AG04449 (cell line): ENCODE measurements at places on chromosomes 1 and 21.

DNA sequence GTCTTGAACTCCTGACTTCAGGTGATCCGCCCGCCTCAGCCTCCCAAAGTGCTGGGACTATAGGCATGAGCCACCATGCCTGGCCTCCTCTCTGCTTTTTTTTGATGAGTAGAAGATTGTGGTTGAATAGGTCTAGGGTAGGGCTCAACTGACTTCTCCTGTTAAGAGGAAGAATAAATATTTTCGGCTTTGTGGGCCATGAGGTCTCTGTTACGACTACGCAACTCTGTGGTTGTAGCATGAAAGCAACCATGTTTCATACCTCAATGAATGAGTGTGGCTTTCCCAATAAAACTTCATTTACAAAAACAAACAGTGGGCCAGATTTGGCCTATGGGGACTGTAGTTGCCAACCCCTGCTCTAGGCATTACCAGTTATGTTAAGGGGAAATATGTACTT is 67.8 kb downstream of the NID1 start:
- no peak for DNase-seq

DNA sequence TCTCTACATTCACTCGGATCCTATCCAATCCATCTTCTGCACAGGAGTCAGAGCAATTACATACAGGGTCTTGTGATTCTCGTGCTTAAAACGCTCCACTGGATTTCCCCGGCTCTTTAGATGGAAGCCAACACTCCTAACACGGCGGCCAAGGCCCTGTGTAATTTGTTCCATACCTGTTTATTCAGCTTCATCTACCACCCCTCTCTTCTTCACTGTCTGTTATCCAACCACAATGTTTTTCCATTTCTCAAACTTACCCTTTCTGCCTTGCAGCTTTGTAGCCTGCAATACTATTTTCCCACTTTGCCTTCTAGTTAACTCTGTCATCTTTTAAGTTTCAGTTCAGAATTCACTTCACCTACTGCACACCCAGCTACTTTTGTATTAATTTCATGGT is 249.6 kb upstream of the USP25 start:
- DNase-seq, result no peak

DNA sequence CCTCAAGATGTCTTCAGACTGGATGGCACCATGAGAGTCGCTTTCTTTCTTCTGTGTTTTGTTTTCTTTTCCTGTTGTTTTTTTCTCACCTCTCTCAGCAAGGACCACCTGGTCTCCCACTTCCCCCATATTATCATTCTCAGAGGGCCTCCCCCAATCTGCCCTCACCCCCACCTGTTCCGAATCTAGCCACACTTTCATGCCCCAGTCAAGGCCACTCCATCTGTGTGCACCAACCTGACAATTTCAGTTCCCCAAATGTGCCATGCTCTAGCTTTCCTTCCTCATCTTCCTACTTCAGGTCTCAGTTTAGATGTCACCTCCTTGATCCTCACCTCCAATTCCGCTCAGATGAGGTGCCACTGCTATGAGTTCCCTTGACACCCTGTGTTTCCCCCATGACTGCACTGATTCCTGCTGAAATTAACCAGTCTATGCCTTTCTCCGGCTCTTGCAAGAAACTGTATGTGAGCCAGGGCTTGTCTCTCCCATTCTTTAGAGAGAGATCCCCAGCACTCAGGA is 146.2 kb downstream of the PLPP3 start:
- no peak for DNase-seq

- DNase-seq, result no peak
These were observed 13.5 kb downstream of the RUNX1 start for GRCh38 chr21:35035581-35035980.

DNA sequence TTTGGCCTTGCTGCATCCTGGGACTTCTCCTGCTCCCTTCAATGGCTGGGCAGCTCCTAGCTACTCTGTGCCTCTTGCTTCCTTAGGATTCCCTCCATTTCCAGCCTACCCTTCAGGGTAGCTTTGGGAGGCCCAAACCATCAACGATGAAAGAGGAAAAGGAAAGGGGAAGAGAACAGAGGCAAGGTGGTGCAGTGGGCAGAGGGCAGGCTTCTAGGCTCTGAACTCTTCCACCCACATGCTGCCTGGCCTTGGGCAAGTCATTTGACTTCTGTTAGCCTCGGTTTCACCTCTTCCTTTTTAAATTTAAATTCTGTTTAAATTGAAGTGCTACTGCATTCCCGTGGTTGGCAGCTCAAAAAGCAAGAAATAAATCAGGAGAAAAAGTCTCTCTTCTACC is 5.7 kb upstream of the PPM1J start:
- no peak for DNase-seq

- DNase-seq, result no peak
These were observed 997.3 kb downstream of the AMY1C start for GRCh38 chr1:104746994-104747393.

DNA sequence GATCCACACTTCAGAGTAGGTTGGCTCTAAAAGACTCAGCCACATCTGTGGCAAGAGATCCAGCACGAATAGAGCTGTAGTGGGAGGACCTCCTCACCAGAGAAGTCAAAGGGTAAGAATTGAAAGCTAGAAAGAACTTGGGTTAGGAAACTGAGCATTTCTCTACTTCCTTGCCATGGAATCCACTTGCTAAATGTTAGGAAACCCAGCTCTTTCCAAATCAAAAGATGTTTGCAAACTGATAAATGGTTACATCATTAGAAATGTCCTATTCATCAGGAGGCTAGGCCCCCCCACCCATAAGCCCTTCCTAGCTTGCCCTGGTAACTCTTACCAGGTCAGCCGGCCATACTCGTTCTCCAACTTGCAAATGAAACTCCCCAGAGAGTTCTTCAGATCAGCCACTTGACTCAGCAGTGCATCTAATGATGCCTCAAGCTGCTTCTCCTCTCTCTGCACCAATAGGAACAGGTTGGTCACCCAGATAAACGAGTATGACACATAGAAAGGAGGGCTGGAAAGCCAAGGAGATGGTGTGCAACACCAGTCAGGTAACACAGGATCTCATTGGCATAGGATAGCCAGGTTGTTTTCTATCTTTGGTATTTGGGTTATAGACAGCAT is 1.5 kb downstream of the MED8 start:
- DNase-seq, result no peak

DNA sequence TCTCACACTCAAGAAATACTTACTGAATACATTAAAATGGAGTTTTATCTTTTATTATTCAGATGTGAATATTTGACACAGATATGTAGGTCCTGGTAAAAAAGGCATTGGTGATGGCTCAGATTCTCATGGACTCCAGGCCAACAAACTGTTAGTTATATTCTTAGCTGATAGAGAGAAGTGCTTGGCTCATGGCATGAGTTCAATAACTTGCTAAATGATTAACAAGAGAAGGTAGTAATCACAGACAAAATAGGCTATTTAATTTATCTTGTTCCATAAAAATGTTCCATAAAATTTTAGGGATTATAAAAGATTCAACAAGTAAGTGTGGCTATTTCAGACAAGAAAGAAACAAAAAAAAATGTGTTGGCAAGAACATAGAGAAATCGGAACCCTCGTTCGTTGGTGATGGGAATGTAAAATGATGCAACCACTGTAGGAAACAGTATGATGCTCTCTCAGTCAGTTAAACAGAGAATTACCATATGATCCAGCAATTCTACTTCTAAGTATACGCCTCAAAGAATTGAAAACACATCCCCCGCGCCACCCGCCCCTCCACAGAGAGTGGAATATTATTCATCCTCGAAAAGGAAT is 737.8 kb upstream of the ADAMTS5 start:
- DNase-seq, result no peak

- no peak for DNase-seq
These were observed 4.8 kb downstream of the NTNG1 start for GRCh38 chr1:107145637-107146036.

DNA sequence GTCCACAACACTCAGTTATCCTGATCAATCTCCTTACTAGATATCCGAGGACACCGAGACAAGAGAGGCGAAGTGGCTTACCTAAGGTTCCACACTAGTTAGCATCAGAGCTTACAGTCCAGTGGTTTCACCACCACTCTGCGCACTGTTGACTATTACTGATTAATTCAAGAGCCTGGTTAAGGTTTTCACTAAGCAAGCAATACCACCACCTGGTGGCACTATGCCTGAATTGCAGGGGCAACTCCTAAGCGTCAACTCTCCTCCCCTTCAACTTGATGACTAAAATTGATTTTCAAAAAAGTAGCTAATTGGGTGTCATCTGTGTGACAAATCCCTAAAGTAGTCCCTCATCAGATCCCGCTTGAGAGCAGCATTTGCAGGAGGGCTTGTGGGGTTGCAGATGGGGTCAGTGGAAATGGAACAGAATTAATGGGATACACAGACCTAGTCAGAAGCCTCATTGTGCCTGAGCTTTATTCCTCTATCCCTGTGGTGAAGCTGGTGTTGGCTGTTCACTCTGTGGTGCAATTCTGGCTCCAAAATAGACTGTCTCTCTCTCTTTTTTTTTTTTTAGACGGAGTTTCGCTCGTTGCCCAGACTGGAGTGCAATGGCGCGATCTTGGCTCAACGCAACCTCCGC is 9.1 kb downstream of the TTC22 start:
- DNase-seq, result no peak

- no peak for DNase-seq
These were observed 31.6 kb downstream of the ADARB1 start for GRCh38 chr21:45105906-45106485.

- no peak for DNase-seq
These were observed 70.6 kb downstream of the PTBP2 start for GRCh38 chr1:96792220-96792619.

DNA sequence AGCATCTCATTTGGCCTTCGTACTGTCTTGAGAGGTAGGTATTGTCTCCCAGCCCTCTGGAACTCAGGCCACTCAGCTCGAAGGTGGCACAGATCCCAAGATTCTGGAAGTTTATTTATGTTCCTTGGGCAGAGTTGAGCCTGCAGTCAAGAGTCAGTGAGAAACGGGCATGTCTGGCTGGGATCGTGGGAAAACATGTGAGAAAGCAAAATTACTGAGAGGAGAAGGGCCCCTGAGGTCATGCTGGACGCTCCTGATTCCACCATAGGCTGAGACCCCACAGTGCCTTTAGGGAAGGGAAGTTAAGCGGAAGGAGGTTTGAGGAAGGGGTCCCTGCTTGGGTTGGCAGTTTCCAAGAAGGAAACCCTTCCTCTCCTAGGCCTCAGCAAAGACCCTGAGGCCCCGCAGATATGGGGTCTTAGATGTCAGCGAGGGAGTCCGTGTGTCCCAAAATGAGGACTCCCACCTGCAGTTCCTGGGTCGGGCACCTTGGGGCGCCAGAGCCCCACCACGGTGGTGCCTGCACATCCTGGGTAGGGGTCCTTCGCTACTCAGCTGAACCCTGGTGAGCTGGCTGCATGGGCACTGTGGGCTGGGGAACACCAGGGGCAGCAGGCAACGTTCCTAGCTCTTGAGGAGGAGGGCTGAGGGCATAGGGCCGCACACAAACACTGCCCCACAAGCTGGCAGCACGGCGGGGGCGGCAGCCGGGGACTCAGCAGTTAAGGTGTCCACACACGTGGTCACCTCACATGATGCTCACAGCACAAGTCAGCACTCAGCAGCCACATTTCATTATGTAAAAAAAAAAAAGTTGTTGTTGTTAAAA is 12.3 kb upstream of the SEMA4A start:
- DNase-seq, result no peak

DNA sequence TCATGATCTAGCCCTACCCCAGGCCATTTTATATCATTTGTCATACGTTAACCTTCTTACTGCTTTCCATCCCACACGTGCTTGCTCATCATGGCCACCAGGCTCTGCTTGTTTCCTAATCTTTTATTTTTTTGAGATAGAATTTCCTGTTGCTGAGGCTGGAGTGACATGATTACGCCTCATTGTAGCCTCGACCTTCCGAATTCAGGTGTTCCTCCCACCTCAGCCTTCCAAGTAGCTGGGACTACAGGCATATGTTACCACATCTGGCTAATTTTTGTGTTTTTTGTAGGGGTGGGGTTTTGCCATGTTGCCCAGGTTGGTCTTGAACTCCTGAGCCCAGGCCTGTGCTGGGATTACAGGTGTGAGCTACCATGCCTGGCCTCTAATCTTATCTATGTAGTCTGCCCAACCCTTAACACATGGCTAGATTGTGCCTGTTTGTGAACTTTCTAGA is 3.3 kb downstream of the UAP1 start:
- no peak for DNase-seq

- no peak for DNase-seq
These were observed 63.8 kb upstream of the ETS2 start for GRCh38 chr21:38741950-38742256.

DNA sequence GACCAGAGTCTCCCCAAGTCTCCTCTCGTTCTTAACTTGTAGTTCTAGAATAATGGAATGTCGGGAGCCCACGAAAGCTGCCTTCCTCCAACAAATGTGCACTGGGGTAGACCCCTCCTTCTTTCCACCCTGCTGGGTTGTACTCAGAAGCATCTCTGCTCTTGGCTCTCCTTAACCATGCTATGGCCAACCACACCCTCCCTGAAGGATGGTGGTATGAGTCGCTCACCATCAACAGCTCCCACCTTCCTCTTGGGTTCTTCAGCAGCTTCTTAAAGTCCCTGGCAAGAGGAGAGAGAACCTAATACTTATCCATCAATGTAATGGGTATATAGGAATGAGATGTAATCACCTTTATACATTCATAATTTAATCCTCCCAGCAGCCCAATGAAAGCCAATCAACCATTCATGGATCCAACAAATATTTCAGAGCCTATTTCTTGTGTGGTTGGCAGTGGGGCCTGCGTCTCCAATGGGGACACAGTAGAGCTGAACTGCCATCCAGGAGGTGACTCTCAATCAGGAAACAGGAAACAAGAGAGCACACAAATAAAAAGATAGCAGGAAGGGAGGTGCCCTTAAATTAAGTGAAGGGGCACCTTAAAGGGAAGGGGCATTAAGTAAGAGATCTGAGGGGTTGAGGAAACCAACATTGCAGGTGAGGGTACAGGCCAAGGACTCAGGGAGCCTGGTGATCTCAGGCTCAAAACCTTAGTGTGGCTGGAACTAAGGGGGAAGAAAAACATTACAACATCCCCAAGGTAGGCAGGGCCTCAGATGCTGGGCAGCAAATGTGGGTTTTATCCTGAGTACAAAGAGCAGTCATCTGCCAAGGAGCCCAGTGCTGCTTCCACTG is 64.4 kb upstream of the ETS2 start:
- no peak for DNase-seq

- DNase-seq, result peak; percentile 93
These were observed 6.2 kb upstream of the ZNF281 start for GRCh38 chr1:200415789-200416593.

DNA sequence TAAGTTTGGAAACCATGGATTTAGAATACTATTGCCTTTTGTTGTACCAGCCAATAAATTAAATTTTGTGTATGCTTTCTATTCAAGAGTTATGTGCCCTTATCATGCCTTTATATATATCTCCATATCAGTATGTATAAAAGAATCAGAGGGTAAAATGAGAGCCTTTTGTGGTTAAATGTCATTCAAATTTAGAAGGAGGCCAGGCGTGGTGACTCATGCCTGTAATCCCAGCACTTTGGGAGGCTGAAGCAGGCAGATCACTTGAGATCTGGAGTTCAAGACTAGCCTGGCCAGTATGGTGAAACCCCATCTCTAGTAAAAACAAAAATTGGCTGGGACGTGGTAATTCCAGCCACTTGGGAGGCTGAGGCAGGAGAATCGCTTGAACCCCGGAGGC is 88.9 kb downstream of the XPR1 start:
- DNase-seq, result no peak

GRCh38 chr21:42252778-42253340 is 33.9 kb downstream of the ABCG1 start:
- no peak for DNase-seq
